ENCODE measurements at places on chromosomes 1 and 21.

GRCh38 chr1:31633117-31633516 is 11.6 kb downstream of the PEF1 start:
- no peak for DNase-seq

DNA sequence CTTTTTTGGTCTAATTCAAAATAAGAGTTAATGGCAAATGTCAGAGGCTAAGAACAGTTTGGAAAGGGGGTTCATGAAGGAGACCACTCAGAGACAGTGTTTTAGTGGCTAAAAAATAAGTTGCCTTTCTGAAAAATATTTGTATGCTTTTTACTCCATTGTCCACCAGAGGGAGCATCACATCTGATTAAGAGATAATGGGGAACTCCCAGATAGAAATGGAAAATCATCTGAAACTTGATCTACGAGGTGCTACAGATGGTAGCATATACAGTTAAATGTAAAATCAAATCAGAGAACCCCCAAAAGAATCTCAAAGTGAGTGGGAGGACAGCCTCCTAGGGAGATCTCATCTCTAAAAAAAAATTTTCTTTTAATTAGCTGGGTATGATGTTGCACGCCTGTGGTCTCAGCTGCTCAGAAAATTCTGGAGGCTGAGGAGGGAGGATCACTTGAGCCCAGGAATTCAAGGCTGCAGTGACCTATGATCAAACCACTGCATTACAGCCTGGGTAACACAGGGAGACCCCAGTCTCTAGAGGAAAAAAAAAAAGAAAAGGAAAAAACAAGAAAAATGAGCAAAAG is 9.7 kb downstream of the SMYD3 start:
- DNase-seq, result no peak

- DNase-seq, result no peak
These were observed 109.1 kb downstream of the LMO4 start for GRCh38 chr1:87437663-87438295.

DNA sequence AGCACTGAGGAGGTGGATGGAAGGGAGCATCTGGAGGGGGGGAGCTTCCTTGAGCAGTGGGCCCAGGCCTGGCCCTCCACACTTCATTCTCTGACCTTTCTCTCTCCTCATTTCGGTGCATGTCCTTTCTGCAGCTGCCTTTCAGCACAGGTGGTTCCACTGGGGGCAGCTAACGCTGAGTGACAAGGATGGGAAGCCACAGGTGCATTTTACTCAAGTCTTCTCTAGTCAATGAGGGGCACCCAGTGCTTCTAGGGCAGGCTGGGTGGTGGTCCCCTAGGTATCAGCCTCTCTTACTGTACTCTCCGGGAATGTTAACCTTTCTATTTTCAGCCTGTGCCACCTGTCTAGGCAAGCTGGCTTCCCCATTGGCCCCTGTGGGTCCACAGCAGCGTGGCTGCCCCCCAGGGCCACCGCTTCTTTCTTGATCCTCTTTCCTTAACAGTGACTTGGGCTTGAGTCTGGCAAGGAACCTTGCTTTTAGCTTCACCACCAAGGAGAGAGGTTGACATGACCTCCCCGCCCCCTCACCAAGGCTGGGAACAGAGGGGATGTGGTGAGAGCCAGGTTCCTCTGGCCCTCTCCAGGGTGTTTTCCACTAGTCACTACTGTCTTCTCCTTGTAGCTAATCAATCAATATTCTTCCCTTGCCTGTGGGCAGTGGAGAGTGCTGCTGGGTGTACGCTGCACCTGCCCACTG is 43.2 kb downstream of the YARS1 start:
- no peak for DNase-seq

GRCh38 chr1:107309962-107310361 is 169.1 kb downstream of the NTNG1 start:
- no peak for DNase-seq

DNA sequence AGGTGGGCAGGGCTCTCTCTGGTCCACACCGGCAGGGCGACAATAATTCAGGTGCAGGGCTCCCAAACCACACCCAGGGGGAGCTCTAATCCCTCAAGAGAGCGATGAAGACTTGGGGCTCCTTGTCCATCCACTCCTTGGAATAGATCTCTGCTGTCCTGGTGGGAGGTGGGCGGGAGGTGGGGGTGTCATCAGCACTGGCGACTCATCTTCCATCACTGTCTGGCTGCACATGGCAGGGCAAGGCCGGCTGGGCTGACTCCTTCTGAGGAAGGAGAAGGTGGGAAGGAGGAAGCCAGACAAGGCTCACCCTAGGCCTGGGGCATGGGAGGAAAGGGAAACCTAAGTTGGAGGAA is 29.3 kb downstream of the TNNT2 start:
- DNase-seq, result no peak

All from activated T-helper 9 cell treated with anti-CD3 and anti-CD28 coated beads, Interleukin-2, amount 50 U/mL, for 16 hours (primary cell).